ENCODE measurements at places on chromosomes 13 and 19. TPM values are rescaled to one million over a fixed set of nuclear protein-coding genes. Genes with fewer than 3 reads are reported as not detected.

- no peak for DNase-seq
Measured at GRCh38 chr19:11460207-11460606, 20.6 kb downstream of the ELAVL3 start.

Gene LILRA5
- total RNA-seq: not detected

GRCh38 chr13:24135674-24136300 is 24.7 kb upstream of the SPATA13 start:
- peak; percentile 77 for DNase-seq

Gene TMEM86B
- total RNA-seq: 0.18 TPM

Measured in IMR-90 (cell line).